Spleen (tissue), 13 donors: ENCODE measurements at places on chromosomes 6 and 20. TPM values are rescaled to one million over a fixed set of nuclear protein-coding genes. Genes with fewer than 3 reads are reported as not detected.

Gene RBBP9
- 9.8 TPM for total RNA-seq

- DNase-seq = peak; percentile 86
Measured at GRCh38 chr6:28863604-28864325, 60.0 kb downstream of the TRIM27 start.

DNA sequence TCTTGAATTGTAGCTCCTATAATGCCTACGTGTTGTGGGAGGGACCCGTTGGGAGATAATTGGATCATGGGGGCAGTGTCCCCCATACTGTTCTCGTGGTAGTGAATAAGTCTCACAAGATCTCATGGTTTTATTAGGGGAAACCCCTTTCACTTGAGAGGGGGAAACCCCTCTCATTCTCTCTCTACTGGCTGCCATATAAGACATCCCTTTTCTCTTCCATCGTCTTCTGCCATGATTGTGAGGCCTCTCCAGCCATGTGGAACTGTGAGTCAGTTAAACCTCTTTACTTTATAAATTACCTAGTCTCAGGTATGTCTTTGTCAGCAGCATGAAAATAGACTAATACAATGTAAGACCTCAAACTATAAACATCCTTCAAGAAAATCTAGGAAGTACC lies 23.1 kb downstream of the PAQR8 start:
- DNase-seq = no peak

DNA sequence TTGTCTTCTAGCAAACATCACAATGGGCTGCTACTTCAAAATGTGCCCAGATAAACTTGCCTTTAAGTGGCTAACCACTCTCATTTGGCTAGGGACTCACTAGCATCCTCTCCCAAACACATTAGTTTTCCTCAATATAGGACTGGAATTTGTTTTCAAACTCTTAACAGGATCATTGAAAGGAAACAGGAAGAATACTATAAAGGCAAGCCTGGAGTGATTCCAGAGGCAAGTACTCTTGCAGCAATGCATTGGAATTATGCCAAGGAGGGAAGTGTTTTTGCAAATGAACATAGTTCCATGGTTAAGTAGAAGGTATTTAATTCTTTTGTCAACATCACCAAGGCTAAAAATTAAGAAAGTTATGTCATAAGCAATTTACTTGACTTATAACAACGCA lies 12.2 kb downstream of the EPHA7 start:
- DNase-seq = no peak
